ENCODE measurements at places on chromosomes 3 and 15. TPM values are rescaled to one million over a fixed set of nuclear protein-coding genes. Genes with fewer than 3 reads are reported as not detected.

DNA sequence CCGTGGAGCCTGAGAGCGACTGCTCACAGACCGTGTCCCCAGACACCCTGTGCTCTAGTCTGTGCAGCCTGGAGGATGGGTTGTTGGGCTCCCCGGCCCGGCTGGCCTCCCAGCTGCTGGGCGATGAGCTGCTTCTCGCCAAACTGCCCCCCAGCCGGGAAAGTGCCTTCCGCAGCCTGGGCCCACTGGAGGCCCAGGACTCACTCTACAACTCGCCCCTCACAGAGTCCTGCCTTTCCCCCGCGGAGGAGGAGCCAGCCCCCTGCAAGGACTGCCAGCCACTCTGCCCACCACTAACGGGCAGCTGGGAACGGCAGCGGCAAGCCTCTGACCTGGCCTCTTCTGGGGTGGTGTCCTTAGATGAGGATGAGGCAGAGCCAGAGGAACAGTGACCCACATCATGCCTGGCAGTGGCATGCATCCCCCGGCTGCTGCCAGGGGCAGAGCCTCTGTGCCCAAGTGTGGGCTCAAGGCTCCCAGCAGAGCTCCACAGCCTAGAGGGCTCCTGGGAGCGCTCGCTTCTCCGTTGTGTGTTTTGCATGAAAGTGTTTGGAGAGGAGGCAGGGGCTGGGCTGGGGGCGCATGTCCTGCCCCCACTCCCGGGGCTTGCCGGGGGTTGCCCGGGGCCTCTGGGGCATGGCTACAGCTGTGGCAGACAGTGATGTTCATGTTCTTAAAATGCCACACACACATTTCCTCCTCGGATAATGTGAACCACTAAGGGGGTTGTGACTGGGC, 7.3 kb downstream of the FAM131A start:
- DNase-seq = no peak
- H3K27me3 ChIP-seq = no peaks in the 10 kb centered on the region
- H3K27ac ChIP-seq = no peak overlapping the region
- H3K36me3 ChIP-seq = peaks cover 1% of the 10 kb centered on the region
- H3K4me3 ChIP-seq = no peak overlapping the region
- peaks cover 5% of the 10 kb centered on the region for H3K4me1 ChIP-seq

- no peak for DNase-seq
- H3K4me1 ChIP-seq = peaks cover 23% of the 10 kb centered on the region
- H3K27me3 ChIP-seq = peaks cover 5% of the 10 kb centered on the region
- H3K36me3 ChIP-seq = no peaks in the 10 kb centered on the region
- H3K27ac ChIP-seq = no peak overlapping the region
Measured at GRCh38 chr3:189710620-189711402, 79.6 kb downstream of the TP63 start.

DNA sequence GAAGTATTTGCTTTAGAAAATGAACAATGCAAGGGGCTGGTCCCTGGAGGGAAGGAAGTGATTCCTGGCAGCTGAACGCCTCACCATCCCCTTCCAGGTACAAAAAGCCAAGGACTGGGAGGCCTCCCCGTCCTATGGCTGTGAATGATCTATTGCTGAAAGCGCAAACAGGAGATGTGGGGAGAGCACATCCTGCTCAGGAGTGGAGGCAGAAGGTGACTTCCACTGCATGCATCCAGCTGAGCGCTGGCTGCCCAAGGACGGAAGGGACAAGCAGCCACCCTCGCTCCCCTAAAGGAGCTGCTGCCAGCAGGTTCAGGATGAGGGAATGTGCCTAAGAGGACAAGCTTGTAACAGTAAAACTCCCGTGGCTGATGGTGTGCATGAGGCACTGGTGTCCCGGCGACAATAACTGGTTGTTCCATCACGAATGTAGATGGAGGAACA, 41.4 kb downstream of the ABTB1 start:
- no peaks in the 10 kb centered on the region for H3K36me3 ChIP-seq
- H3K27ac ChIP-seq = no peak overlapping the region
- H3K4me3 ChIP-seq = no peak overlapping the region
- no peak for DNase-seq
- peaks cover 8% of the 10 kb centered on the region for H3K27me3 ChIP-seq
- H3K4me1 ChIP-seq = no peaks in the 10 kb centered on the region

PP2D1 gene
- total RNA-seq = not detected

NANOGP8 gene
- total RNA-seq = not detected
